ENCODE measurements at places on chromosomes 4 and X.

- DNase-seq: no peak
Observed at GRCh38 chr4:163681208-163681821, 186.8 kb downstream of the TMA16 start.

GRCh38 chrX:23788946-23789345, 6.0 kb downstream of the SAT1 start:
- no peak for DNase-seq

GRCh38 chr4:151267104-151267503, 9.9 kb upstream of the PRSS48 start:
- DNase-seq: no peak

GRCh38 chrX:28058901-28059300, 77.7 kb upstream of the DCAF8L1 start:
- no peak for DNase-seq

- no peak for DNase-seq
Observed at GRCh38 chr4:5989236-5990225, 28.7 kb downstream of the C4orf50 start.

DNA sequence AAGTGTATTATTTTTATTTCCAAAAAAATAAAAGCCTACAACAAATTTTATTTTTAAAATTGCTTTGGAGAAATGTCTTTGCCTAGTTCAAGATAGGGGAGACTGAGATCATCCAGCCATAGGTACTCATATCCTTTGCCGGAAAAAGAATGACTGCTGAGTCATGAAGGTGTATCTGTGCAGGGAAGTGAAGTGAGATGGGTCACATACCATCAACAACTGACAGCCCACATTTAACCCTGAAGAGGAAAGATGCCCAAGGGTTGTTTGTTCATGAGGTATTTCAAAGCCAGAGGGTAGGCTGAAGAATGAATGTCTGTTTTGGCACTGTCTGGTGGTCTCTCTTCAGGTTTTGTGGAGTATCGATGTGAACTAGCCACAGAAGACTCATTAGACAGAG, 106.7 kb upstream of the TTC29 start:
- DNase-seq: no peak

- no peak for DNase-seq
Observed at GRCh38 chr4:21554066-21554465, 394.5 kb downstream of the KCNIP4 start.

- DNase-seq: no peak
Observed at GRCh38 chr4:10722957-10723356, 38.4 kb upstream of the CLNK start.

DNA sequence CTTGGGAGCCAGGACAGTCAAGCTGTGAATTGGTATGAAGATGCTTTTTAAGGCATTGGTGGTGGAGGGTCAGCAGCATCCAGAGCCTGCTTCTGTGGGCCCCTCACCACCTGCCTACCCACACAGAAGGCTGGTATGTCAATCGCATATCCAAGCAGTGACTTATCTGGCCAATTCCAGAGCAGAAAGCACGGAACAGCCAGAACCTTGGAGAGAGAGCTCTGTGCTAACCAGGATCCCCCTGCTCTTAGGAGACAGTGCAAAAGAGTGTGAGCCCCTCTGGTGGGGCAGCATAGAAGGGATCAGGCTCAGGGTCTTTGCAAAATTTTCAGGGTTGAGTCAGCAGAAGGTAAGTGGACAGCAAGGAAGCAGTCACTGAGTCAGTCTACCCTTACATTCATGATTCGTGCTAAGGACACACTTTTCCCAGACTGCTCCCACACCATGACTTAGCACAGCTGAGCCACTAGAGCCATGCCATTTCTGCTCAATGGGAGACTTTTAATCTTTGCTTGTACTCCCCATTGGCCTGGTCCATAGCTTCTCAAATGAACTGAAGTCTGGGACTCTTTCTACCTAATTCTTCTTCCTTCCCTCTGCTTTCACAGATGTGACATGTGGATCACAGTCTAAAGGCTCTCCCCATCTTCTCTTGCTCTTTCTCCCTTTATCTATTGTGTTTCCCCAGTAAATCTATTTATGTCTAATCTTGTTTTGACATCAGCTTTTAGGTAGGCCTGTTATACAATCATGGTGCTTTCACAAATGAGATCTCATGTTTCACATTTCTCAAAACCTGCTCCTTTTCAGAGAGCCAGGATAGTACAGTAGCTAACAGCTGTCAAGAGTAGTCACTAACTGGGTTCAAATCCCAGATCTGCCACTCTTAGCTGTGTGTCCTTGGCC, 20.0 kb downstream of the MORF4L2 start:
- DNase-seq: no peak

- no peak for DNase-seq
Observed at GRCh38 chrX:129037389-129037788, 485.9 kb downstream of the SMARCA1 start.

GRCh38 chrX:24005028-24005427, 22.0 kb downstream of the KLHL15 start:
- DNase-seq: no peak

DNA sequence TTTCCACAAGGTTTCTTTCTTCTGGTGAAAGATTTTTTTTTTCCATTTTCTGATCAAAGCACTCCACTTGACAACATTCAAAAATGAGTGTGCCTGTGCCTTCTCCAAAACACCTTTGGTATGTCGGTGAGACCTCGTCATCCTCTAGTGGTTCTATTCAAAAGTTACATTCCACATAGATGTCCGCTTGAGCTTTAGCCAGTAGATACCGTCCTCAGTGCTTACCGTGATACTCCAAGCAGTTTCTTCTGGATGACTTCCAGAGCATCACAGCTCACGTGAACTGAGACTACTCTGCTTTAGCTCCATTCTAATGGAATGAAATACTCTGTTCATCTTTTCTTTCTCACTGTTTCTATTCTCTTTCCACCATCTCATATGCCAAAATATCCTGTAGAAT, 38.2 kb upstream of the VEGFC start:
- no peak for DNase-seq

- DNase-seq: no peak
Observed at GRCh38 chrX:108019382-108019875, 25.4 kb upstream of the VSIG1 start.

- DNase-seq: no peak
Observed at GRCh38 chr4:10971800-10972401, 287.3 kb upstream of the CLNK start.

GRCh38 chr4:3829956-3830773, 64.0 kb downstream of the ADRA2C start:
- DNase-seq: no peak

DNA sequence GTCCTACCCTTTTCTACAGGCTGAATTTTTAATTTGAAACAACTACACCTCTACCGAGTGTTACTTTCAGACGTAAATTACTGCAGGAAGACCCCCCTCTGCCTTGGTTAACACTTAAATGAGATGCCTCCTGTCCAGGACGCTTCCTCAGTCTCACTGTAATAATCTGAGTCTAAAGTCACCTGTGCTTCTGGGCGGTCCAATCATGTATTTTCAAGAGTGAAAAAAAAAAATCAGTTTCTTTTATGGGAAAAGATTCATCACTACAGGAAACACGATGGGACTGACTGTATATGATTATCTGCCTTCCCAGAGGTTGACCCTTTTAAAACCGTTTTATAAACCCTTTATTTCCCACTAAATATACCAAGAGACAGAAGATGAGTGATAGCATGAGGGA, 776 bp downstream of the RBM47 start:
- DNase-seq: no peak
